ENCODE measurements at places on chromosomes 3 and 15.

GRCh38 chr3:72082186-72082715 is 297.3 kb upstream of the PROK2 start:
- DNase-seq: no peak

DNA sequence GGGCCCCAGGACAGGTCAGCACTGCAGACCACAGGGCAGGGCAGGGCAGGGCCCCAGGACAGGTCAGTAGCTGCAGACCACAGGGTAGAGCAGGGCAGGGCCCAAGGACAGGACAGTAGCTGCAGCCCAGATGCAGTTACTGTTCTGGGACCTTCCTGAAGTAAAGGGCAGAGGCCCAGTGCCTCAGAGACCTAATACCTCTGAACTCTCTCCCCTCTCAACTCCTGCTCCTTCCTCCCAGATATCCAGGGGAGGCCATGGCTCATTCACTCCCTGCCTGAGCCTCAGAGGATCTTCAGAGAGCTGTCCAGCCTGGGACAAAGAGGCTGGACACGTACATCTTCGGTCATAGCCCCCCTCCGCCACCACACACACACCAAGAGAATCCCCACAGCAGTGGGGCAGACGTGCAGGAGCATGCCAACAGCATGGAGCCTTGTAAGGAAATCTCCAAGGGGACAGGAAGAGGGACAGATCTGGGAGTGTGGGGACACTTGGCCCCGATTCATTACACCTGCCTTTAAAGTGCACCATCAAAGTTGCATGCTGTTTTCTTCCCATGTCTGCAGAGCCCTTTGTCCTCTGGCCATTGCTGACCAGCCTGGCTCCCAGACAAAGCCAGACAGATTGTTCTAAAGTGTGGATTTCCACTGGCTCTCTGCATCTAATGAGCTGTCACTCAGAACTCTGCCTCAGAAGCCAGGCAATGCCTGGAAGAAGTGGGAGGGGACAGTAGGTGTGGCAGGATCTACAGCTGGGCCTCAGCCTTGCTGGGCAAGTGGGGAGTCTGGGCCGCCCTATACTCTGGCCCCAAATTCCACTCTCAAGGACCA is 24.2 kb upstream of the BUB1B start:
- DNase-seq: no peak

GRCh38 chr3:133380481-133381225 is 19.2 kb upstream of the BFSP2 start:
- no peak for DNase-seq

- no peak for DNase-seq
Measured at GRCh38 chr3:132847849-132848625, 125.8 kb upstream of the NPHP3 start.

DNA sequence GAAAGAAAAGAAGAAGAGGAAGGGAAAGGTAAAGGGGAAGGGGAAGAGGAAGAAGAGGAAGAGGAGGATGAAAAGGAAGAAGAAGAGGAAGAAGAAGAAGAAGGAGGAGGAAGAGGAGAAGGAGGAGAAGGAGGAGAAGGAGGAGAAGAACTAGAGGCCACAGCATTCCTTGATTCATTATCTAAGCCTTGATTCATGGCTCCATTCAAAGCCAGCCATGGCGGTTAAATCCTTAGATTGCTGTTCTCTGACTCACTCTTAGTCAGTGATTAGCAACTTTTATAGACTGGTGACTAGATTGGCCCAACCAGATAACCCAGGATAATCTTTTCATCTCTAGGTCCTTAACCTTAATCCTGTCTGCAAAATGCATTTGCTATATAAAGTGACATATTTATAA is 47.6 kb downstream of the OSTN start:
- DNase-seq: no peak

GRCh38 chr15:72887376-72887775 is 103.8 kb upstream of the ADPGK start:
- DNase-seq: no peak

DNA sequence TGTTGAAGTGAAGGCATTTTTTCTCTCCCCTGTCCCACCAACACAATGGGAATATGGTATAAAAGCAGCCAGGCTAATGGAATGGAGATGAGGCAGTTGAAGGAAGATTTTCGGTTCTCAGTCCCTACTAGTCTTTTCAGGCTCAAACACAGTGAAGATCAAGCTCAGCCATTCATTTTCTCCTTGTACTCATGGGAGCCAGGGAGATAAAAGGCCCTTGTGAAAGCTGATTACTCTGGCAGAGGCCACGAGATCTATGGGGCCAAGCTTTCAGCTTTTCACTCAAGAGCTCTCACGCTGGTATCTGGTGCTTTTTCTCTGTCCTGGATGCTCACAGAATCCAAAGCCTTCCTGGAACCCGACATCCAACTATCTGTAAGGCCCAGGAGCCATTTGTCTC is 14.5 kb upstream of the FAN1 start:
- no peak for DNase-seq

DNA sequence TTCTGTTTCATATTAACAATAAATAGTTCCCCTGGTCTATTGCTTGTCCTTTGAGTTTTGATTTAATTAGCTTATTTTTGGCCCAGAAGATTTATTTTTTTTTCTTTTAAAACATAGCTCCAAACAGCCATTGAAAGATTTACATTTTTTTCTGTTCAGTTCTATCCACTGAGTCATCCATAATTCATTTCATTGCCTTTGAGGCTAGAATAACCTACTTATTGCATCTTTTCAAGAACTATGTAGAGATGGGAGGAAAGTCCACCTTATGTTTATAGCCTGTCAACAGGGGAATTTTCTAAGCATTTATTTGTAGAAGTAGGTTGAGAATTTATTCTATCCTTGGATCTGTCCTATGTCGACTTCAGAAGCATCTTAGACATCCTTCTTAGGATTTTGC is 53.4 kb upstream of the CHD2 start:
- DNase-seq: no peak

- no peak for DNase-seq
Measured at GRCh38 chr15:94792196-94792595, 560.8 kb downstream of the MCTP2 start.

DNA sequence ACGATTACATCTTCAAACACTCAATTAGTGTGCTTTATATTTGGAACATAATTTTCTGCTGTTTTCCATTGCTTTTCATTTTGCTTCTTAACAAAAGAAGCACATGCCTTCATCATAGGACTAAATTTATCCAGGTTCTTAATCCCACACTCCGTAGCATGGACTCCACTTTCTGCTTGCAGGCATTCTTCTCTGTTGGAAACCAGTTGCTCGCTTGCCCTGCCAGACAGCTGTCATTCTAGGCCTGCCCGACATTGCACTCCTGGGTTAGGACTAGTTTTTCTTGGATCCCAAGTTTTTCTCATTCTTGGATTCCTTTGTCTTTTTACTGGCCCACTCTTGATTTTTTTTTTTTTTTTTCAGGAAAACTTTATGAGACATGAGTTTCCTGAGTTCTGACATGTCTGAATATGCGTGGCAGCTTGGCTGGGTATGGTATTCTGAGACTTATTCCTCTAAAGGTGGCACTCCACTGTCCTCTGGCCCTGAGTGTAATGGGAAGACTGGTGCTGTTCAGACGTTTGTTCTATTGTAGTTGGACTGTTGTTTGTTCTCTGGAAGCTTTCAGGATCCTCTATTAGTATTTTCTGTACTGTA is 6.3 kb upstream of the ATP1B3 start:
- DNase-seq: no peak

GRCh38 chr3:168801794-168802193 is 706.1 kb upstream of the GOLIM4 start:
- DNase-seq: no peak

GRCh38 chr15:78093242-78094020 is 1.1 kb downstream of the SH2D7 start:
- DNase-seq: no peak

GRCh38 chr3:117447419-117447818 is 737.8 kb downstream of the TUSC7 start:
- no peak for DNase-seq

Data from cortex of kidney (tissue), 1 donor.